Stimulated activated CD8-positive, alpha-beta memory T cell treated with anti-CD3 and anti-CD28 coated beads, Interleukin-4, amount 100 ng/mL, for 24 hours (primary cell): ENCODE measurements at places on chromosomes 7 and 10.
A peak's percentile ranks its signal among the peaks of the same experiment; 100 is the strongest.

DNA sequence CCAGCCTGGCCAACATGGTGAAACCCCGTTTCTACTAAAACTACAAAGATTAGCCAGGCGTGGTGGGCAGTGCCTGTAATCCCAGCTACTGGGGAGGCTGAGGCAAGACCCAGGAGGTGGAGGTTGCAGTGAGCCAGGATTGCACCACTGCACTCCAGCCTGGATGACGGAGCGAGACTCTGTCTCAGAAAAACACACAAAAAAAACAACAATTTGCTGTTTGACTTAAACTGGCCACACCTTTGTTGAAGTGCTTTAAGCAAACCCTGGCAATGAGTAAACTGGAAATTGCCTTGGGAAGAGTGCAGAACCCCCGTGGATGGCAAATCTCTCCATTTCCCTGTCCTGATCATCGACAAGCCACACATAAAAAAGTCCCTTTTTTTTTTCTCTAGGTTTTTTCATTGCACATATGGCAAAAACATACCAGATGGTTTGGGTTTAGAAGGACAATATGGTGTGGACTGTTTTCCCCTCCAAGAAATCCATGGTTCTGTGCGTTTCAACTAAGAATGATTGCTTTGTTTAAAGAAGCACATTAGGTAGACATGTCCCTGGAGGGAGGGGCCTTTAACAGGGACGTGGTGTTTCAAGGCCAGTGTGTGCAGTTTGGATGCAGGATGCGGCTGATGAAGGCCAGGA, 76.9 kb downstream of the NRP1 start:
- no peak for DNase-seq

- no peak for DNase-seq
Observed at GRCh38 chr10:79454259-79454658, 8.8 kb upstream of the ZCCHC24 start.

GRCh38 chr10:118340486-118340885, 1.6 kb downstream of the FAM204A start:
- no peak for DNase-seq

DNA sequence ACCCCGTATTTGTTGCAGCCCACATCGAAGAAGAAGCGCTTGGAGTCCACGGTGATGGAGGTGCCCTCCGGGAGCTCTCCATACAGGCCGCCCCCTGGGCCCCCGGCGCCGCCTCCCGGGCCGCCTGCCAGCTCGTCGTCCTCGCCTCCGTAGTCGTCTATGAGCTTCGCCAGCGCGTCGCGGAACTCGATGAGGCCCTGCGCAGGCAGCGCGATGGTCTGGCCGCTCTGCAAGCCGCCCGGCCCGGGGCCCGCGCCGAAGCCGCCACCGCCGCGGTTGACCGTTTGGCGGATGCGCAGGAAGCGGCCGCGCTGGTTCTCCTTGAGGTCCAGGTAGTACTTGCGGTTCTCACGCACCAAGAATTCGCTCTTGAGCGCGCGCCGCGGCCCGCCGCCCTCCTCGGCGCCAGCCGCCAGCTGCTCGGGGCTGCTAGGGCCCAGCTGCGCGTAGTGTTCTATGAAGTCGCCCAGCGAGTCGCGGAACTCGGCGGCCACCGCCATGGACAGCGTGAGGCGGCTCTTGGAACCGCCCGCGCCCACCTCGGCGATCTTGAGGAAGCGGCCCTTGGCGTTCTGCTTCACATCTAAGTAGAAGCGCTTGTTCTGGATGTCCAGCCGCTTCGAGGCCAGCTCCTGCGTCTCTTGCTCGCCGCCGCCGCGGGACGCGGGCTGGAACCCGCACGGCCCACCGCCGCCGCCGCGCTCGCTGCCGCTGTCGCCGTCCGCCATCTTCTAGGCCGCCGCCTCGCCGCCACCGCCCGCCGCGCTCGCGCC, 523 bp downstream of the PURB start:
- DNase-seq = peak; percentile 14

DNA sequence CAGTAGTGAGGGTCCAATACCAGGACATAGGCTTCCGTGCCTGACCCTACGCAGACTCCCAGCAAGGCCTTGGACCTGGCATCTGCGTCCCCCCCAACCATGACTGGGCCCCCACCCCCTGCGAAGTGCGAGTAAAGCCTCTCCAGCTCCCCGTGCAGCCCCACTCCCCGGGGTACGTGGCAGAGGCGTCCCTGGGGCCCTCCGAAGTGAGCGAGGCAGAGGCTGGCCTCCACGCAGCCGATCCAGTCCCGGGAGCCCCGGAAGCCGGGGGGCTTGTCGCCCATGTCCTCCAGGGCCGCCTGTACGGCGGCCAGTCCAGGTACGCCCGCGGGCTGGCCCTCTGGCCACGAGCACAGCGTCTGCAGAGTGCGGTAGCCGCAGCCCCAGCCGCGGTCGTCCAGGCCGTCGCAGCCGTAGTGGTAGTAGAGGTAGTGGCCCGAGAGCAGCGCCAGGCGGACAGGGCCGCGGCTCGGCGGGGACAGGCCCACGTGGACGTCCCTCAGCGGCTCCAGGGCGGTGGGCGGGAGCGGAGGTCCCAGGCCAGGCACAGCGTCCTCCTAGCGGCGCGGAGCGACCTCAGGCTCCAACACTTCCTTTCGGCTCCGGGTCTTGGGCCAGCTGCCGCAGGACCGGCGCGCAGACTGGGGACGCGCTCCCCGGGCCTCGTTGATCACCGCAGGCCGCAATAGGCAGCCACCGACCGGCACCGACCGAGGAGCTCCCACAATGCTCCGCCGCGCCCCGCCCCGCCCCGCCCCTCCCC, at the start of gene UFSP1:
TSS of gene UFSP1 (minus strand) at position 728 of the 763 bp plus-strand sequence. CDS start at position 284, 444 bp downstream.
- no peak for DNase-seq

- no peak for DNase-seq
Observed at GRCh38 chr7:25726170-25726780, 425.7 kb upstream of the NFE2L3 start.

DNA sequence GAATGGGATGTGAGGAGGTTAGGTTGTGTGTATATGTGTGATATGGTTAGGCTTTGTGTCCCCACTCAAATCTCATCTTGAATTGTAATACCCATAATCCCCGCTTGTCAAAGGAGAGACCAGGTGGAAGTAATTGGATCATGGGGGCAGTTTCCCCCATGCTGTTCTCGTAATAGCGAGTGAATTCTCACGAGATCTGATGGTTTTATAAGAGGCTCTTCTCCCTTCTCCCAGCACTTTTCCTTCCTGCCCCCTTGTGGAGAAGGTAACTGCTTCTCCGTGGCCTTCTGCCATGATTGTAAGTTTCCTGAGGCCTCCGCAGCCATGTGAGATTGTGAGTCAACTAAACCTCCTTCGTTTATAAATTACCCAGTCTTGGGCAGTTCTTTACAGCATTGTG, 47.3 kb downstream of the NPVF start:
- DNase-seq = no peak

- DNase-seq = no peak
Observed at GRCh38 chr10:127947211-127947610, 40.3 kb downstream of the PTPRE start.

DNA sequence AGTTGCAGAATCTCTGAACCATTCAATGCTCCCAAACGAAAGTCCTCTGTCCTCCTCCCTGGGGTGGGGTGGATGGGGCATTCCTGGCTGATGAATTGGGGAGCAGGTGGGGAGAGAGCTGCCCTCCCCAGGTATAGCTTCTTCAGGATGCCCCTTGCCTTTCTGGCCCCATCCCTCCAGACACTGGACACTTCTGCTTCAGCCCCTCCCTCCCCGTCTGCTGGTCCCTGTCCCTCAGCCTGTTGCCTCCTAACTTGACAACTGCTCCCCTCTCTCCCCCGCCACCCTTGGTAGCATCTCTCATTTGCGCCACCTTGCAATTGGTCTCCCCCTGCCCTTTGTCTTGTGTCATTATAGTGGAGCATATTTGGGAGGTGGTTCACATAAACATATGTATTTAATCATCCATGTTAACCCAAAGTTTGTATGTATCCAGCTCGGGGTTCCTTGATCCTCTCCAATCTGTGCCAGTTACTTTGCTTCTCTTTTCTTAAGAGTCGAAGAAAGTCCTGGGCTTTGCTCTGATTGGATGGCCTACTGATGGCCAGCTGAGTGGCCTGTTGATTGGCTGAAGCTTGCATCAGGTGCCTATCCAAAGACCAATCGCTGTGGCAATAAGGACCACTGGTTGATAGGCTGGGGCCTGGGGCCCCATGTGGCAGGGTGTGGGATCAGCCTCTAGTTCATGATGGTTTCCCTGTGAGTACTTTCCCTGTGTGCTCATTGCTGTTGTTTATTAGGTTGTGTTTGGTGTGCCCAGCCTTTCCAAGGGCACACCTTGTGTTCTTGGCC, 4.0 kb upstream of the GCK start:
- DNase-seq = no peak

GRCh38 chr10:26697163-26697921, at the start of gene PDSS1:
PDSS1 (plus strand) TSS chr10:26697701; CDS start chr10:26697712, 11 bp downstream.
- peak; percentile 58 for DNase-seq

DNA sequence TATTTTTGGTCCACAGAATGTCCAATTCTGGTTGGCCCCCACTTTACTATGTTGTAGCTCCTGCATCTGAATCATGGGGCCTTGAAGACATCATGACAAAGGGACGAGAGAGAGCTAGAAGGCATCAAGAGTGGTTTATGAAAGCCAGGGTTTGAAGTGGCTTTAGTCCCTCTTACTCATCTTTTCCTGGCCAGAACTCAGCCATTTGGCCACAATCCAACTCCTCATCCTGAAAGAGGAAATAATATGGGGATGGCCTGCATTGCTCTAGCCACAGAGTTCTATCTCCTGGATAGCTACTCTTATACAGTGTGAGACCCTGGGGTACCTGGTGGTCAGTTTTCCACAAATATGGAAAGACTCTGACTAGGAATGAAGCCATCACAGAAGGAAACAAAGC, 418.9 kb downstream of the XPNPEP1 start:
- no peak for DNase-seq

DNA sequence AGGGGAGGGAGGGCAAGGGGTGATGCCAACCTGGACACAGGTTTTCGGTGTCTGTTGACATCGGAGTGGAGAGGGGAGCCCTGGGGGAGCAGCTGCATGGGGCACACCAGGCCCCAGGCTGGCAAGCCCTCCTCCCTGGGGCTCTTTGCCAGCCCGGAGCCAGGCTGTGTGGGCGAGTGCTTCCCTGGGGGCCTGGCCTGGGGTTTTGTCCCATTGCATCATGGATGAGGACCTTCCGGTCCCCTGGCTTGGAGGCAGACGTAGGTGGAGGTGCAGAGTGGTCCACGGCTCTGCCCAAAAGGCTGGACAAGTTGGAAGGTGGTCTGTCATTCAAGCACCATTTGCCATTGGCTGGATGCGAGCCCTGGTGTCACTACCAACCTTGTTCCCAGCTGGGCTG, 34.8 kb downstream of the ZMIZ1 start:
- DNase-seq = no peak

DNA sequence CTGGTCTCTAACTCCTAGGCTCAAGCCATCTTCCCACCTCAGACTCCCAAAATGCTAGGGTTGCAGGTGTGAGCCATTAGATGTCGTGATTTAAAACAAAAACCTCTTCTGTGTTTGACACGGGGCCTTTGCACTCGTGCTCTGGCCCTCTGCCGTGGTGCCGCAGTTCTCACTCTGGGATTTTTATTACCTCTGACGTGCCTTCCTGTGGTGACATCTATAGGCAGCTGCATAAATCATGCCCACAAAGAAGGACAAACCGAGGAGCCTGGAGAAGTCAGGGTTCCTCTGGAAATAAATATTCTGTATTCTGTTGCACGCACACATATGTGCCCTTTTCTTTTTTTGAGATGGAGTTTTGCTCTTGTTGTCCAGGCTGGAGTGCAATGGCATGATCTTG, 25.9 kb upstream of the OCM start:
- DNase-seq = no peak

DNA sequence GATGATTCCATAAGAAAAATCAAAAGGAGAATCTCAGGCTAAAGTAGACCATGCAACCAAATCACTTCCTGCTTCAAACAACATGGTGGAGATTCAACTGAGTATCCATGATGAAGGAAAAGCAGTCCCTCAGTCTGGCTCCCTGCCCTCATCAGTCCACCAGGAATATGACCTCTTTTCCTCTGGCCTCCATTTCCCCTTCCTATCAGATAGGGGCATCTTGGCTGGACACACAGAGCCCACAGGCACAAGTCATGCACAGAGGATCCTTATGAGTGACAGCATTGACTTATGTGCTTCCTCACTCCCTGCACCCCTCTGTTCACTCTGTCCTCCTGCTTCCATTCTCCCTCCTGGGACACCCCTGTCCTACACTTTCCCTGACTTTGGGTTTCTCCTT, 16.8 kb downstream of the PIP start:
- no peak for DNase-seq

DNA sequence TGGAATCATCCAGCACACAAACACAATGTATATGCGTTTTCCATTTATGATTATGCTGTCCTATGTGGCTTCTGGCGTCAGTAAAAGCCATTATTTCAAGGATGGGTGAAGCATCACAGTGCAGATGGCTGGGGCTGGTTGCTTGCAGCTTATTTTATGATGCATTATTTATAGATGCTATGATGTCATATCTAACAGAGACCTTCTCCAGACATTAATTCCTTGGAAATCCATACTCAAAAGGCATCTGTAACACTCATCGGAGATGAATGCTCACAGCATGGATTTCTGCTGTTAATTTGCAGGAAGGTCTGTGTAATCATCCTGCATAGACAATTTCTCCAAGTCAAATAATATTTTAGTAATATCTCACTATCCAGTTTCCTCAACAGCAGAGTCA, 7.2 kb downstream of the RGS10 start:
- DNase-seq = no peak

DNA sequence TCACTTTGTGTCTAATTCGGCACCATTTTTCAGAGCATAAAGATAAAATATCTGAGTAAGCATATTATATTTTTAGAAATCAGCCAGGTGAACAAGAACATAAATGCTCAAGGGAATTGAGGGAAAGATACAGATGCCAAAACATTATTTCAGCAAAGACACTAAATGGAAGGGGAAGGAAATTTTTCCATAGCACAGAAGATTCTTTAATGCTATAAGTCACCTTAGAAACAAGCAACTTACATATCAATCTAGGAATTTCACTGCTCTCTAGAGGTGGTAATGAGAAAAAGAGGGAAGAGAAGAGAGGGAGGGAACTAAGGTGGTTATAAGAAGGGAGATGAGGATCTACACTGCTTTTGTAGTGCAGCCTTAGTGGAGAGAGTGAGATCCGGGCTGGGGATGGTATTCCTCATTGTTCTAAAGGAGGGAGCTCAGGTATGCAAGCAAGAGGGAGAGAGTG, 20.4 kb downstream of the ZNF365 start:
- no peak for DNase-seq
